ENCODE measurements at places on chromosomes 13 and 19.

DNA sequence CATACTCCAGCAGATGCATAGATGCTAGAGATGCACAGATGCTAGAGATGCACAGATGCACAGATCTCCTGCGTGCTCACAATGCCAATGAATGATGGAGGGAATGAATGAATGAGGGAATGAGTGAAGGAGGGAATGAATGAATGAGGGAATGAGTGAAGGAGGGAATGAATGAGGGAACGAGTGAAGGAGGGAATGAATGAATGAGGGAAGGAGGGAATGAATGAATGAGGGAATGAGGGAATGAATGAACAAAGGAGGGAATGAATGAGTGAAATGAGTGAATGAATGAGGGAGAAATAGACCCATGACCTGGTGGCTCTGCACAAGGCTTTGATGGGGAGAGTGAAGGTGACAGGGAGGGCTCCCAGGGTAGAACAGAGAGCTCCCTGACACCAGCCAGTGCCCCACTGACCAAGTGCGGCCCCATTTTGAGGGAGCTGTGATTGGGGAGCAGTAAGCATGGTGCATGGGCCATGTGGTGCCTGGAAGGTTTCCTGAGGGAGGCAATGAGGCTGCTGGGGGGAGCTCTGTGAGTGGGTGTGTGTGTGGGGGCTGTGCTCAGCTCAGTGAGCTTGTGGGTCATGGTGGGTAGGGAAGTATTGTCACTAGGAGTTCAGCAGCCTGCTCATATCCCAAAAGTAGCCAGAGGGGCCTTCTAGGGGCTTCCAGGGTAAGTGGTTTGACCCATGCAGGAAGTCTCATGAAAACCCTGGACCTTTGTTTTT, 12.7 kb downstream of the SLC27A1 start:
- DNase-seq = no peak

- no peak for DNase-seq
These were observed 28.5 kb upstream of the PLEKHF1 start for GRCh38 chr19:29636553-29637360.

GRCh38 chr13:94435604-94436226, 43.8 kb downstream of the DCT start:
- peak; percentile 88 for DNase-seq

- DNase-seq = peak; percentile 43
These were observed 21.0 kb upstream of the TRIM13 start for GRCh38 chr13:49975826-49976225.

DNA sequence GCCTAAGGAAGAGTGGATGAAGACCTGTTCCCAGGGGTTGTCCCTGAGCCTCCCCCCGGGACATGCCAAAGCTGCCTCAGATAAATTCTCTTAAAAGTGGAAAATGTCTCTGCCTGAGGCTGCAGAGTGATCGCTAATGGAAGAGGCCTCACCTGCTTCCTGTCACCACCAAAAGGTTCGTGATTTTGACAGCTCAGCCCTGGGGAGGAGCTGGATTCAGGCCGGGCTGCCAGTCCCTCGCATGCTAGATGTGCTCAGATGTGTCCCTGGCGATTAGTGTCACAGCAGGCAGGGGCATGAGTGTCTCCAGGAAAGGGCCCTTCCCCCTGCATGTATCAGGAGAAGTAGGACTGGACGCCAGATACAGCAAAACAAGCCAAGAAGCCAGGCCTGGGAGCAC, 626.5 kb downstream of the UQCRFS1 start:
- DNase-seq = no peak

DNA sequence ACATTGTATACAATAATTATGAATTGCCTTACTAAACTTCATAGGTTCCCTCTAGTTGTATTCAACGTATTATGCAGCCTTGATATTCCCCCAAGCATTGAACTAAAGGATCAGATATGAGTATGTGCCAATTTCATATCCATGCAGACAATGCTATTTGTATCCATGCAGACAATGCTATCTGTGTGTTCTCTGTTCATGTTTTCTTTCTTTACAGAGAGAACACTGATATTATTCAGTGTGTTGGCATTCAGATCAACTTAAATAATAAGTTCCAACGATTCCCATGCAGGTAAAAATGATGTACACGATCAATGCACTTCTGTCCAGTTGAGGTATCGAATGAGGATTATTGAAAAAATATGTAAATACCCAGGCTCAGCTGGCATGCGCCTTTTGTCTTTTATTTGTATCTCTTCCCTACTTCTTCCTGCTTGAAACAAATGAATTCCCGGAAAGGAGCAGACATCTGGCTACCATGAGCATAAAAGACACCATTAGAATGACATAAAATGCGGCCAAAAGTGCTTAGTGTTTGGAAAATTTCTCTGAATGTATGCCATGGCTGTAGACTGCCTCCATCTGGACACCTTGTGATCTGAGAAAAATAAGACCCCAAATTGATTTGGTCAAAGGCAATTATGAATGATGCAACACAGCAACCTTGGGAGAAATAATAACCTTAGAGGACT, 731.5 kb downstream of the SLITRK1 start:
- no peak for DNase-seq

DNA sequence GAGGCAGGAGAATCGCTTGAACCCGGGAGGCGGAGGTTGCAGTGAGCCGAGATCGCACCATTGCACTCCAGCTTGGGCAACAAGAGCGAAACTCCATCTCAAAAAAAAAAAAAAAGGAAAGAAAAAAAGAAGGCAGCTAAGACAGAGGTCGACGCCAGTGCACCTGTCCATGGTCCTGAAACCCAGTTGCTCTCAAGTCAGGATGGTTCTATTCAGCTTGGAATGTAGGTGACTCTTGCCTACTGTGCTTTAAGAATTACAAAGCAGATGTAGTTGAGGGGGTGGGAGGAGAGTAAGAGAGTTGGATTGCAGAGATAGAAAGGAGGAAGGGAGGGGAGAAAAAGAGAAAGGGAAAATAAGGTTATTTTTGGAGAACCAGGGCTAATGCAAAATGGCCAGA, 18.7 kb downstream of the CACNG7 start:
- DNase-seq = peak; percentile 74

DNA sequence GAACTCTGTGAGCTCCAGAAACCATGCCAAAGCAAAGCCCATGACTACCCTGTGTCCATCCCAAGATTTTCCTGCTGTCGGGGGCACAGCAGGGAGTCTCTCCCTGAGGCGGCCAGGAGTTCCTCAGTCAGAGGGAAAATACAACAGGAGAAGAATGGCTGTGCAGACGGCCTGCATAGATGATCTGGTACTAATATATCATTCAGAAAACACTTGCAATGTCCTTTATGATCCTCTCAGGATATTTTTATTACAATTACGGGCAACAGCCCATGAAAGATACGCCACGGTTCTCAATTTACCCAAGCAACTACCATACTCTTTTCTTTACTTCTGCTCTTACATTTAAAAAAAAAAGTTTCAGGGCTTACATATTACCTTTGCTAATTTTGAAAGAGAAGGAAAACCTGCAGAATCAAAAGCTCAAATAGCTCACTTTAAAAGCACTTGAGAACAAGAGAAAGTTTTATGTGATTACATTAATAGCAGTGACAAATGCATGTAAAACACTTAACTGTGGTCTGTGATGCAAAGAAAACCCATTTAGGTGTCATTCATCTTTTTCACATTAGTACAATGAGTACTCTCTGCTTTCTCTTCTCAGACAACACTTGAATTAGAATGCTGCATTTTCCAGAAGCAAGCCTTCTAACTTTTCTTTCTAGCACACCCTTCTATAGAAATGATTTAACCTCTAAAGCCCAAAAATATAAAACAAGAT, 460.8 kb downstream of the KLF5 start:
- DNase-seq = no peak

- DNase-seq = no peak
These were observed 380.2 kb downstream of the FGF9 start for GRCh38 chr13:22050951-22051563.

- DNase-seq = no peak
These were observed 91.2 kb downstream of the PCDH9 start for GRCh38 chr13:67138970-67139369.

GRCh38 chr13:59776924-59777690, 386.6 kb downstream of the DIAPH3 start:
- no peak for DNase-seq

DNA sequence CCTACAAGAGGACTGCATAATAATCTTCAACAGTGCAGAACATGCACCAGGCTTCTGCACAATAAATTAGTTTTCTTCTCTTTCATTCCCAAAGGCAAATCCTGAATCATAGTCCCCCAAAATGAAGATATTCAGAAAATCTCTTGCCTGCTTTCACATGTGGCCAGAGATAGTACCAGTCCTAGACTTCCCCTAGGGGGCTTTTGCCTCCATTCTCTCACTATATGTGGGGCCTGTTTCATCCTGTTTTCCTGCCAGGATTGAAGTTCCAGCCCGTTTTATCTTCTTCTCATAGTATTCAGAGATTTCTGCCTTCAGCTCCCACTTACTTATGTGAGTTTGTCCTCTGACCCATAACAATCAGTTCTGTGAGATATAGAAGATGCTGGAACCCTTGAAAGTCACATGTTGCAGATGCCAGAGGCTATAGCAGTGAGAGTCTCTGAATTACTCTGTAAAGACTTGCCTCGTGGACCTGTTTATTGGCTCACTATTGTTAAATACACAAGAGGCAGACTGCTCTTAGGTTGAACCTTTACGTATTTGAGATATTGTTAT, 421.9 kb upstream of the PCDH9 start:
- no peak for DNase-seq

DNA sequence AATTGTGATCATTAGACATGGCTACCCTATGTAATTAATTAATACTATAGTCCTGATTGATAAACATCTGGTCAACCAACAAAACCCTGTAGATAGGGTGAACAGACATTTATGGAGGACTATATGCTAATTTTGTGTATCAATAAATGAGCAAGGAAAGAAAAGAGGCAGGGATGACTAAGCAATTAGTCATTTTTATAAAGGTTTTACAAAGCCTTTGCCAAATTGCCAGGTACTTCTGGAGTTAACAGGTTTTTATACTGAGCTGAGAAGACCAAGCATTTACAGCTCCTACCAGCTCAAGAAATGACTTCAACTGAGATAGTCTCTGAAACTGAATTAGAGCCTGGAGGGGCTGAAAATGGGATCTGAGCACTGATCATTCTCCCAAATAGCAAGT, 186.8 kb upstream of the PRR20A start:
- DNase-seq = peak; percentile 59

GRCh38 chr13:111122056-111122455, 6.9 kb downstream of the ARHGEF7 start:
- no peak for DNase-seq

DNA sequence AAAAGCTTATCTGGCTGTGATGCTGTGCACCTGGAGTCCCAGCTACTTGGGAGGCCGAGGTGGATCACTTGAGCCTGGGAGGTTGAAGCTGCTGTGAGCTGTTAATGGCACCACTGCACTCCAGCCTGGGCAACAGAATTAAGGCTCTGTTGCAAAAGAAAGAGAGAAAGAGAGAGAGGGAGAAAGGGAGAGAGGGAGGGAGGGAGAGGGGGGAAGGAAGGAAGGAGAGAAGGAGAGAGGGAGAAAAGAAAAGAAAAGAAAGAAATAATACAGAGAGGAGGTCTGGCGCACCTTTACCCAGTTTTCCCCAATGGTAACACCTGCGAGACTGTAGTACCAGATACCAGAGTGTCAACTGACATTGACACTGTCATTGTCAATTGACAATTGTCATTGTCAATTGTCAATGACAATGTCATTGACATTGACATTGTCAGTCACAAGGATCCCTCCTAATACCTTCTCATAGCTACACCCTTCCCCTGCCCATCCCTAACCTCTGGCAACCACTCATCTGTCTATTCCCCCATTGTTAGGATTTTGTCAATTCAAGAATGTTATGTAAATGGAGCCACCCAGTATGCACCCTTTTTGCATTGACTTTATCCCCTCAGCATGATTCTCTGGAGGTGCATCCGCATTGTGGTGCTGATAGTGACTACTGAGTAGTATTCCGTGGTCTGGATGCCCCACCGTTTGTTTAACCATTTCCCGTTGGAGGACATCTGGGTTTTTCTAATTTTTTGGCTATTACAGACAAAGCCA, 21.3 kb downstream of the PAK4 start:
- DNase-seq = no peak

GRCh38 chr19:55493645-55494171, 5.5 kb downstream of the SSC5D start:
- DNase-seq = no peak

GRCh38 chr19:12936582-12936981, 1.8 kb upstream of the CALR start:
- DNase-seq = no peak

DNA sequence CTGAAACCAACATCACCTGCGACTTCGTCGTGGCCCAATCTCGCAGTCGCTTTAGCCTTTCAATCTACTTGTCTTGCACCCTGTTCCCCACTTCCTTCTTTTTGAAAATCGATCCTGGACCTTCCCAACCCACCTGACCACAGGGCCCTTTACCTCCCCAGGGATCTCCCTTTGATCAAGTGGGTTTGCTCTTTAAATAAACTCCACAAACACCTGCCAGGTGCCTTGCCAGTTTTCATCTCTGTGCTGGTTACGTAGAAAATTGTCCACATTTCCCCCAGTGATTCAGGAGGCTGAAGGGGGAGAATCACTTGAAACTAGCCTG, 14.5 kb upstream of the RAB20 start:
- DNase-seq = no peak

DNA sequence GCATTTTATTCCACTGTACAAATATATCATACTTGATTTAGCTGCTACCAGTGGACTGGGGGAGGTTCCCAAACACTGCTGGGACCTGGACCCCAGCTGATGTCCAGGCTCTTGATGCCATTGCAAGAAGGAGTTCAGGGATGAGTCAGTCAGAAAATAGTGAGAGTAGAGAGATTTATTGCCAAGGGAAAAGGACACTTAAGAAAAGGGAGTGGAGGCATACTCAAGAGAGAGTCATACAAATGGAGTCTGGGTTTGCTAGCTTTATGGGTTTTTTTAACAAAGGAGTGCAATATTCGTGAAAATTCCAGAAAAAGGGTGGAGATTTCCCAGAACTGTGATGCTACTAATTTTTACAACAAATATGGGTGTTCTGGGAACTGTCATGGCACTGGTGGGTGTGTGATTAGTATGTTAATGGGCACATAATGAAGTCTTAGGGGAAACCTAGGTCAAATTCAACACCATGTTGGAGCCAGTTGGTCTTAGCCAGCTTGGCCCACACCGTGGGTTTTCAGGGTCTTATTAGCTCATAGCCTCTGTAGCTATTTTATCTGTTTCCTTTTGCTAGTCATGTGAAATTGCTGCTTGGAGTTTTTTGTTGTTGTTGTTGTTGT, 36.2 kb downstream of the GPC6 start:
- DNase-seq = no peak

DNA sequence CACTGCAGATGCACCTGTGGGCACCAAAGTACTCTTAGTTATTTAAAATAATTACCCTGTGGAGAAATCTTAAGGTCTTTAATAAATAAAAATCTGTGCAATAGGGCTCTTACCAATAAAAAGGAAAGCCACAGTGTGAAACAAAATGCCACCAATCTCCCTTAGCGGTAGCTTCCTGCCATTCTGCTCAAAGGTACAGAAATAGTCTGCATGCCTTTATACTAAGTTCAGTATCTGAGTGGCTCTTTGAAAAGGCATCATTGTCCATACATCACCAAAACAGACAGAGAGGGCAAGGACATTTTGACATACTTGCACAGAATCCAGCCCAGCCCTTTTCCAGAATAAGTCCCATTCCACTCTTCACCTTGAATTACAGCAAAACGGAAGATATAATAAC, 161.0 kb downstream of the KLF12 start:
- DNase-seq = no peak

- no peak for DNase-seq
These were observed 151.0 kb downstream of the DPF1 start for GRCh38 chr19:38072776-38073750.

GRCh38 chr19:10268071-10268470, 2.8 kb upstream of the ICAM1 start:
- no peak for DNase-seq

- DNase-seq = no peak
These were observed 461.9 kb downstream of the KLF5 start for GRCh38 chr13:73520566-73521289.

- DNase-seq = no peak
These were observed 10.7 kb upstream of the FEM1A start for GRCh38 chr19:4780860-4781259.
